ENCODE measurements at places on chromosomes 3 and 15. TPM values are rescaled to one million over a fixed set of nuclear protein-coding genes. Genes with fewer than 3 reads are reported as not detected.
A peak's percentile ranks its signal among the peaks of the same experiment; 100 is the strongest.

Gene PRR20G
- total RNA-seq = not detected

GRCh38 chr3:123028233-123028828, 768 bp upstream of the SEMA5B start:
- peak; percentile 84 for DNase-seq

DNA sequence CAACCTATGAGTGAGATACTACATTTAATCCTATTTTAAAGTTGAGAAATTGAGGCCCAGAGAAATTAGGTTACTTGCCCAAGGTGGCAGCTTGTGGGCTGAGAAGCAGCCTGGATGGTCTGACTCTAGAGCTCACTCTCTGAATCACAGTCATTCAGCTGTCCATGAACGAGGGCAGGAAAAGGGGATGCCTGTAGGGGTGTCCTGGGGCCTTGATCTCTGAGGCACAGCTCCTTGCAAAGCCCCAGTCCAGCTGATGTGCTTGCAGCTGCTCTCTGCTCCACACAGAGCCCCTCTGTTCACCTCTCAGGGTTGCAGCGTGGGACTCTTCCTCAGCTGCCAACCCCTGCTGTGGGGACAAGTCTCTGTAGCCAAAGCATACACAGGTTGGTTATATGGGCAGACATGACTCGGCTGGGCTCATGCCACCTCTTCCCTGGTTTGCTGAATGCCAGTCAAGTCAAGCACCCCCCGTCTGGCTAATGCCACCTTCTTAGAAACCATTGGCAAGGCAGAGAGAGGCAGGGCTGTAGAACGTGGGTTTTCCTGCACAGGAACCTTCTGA, 56.8 kb downstream of the GASK1A start:
- DNase-seq = no peak

DNA sequence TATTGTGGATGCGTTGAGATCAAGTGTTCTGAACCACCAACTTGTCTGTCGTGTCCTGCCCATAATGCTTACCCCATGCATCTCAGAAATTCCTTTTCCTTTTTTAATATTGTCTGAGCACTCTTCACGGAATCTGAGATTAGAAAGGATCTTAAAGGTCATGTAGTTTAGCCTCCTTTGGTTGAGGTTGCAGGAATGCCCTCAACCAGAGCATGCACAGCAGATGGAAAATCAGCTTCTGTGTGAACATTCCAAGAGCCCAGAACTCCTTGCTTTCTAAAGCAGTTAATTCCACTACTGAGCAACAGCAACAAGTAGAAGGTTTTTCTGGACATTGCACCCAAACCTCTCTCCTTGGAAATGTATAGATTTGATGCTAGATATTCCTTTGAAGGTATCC, 153.7 kb downstream of the TPRG1 start:
- peak; percentile 65 for DNase-seq

- DNase-seq = no peak
Observed at GRCh38 chr3:111676211-111677006, 81.3 kb upstream of the ZBED2 start.

- DNase-seq = no peak
Observed at GRCh38 chr15:48225771-48226170, 19.7 kb downstream of the SLC12A1 start.

DNA sequence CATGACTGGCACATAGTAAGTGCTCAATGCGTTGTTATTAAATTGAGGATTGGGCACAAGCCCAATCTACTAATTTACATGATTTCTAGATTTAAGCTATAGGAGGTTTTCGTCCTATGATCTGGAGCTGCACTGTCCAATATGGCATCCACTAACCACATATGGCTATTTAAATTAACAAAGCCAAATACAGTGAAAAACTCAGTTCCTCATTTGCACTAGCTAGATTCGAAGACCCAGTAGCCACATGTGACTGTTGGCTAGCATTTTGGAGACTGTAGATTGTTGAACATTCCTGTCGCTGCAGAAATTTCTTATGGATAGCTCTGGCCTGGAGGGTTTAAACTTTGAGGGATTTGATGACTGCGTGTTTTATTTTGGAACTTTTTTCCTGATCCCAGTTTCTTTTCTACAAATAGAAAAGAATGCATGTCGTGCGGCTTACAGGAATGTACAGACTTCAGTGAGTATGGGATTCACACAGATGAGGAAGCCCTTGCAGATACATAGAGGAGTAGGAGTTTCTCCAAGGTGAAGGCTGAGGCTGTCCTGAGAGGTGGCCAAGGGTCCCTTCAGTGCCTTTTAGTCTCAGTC, 82.8 kb downstream of the SLCO3A1 start:
- DNase-seq = peak; percentile 43

DNA sequence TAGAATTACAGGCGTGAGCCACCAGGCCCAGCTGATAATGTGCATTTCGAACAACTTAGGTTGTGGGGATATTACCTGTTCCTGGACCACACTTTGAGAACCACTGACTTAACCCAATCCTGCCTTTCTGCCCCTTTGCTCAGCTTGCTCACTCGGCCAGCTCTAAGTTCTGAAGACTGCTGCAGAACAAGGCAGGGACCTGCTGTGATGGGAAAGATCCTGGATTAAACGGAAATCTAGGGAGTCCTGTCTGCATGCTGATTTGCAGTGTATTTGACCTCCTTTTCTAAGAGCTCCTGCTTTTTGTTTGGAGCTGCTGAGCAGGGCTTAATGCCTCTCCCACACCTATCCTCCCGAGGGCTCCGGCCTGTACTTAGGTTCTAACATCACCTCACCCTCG, 2.9 kb downstream of the LTK start:
- DNase-seq = no peak

- DNase-seq = no peak
Observed at GRCh38 chr15:31098953-31099740, 2.4 kb downstream of the TRPM1 start.

Gene SUSD5
- total RNA-seq = 2.2 TPM

GRCh38 chr3:17181413-17181907, 296.7 kb downstream of the PLCL2 start:
- DNase-seq = no peak

Gene EHD4
- 18.0 TPM for total RNA-seq

DNA sequence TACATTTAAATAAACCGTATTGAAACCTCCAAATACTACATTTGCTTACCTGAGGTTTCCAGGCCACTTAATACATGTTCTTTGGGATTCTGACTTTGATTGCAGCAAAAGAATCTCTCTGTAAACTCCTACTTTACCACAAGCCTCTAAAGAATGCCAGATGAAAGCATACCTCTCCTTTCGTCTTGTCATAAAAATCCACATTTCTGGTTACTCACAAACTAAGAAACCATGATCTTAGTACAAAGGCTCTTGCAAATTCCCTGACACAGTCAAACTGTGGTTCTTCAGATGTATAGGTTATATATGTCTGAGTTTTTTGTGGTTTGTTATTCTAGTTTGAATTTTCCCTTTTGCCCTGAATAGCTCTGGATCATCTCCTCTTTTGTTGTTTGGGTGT, 188.4 kb downstream of the RAP2B start:
- peak; percentile 64 for DNase-seq

- no peak for DNase-seq
Observed at GRCh38 chr3:105746231-105746996, 122.4 kb downstream of the CBLB start.

DNA sequence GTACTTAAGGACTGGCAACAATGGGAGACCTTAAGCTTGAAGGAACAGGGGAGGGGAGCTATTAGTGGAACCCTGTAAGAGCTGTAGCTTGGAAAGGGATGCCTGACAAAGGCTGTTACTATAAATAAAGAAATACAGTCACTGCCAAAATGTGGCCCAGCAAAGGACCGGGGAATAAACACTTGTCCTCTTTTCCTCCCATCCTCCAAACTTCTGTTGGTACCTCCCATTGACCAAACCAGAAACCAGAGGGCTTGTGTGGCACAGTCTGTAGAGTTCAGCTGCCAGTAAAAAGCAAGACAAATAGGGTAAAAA, 25.1 kb upstream of the TCF12 start:
- no peak for DNase-seq

Data from fibroblast of villous mesenchyme (primary cell).